ENCODE measurements at places on chromosomes 6 and 20.

DNA sequence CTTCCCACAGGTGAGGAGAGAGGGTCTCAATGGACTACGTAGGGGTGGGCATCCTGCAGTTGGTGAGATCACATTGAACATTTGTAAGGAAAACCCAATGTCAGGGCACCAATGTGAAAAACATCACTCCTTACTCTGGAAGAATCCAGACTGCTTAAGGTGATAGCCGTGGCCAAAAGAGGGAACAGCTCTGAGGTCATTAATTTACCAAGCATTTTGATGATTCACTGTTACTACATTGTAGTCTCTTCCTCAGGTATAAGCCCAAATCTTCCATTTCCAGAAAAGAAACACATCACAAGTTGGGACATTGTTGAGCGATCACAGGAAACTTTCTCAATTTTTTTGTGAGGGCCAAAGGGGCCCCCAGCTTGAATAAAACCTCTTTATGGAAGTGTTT is 61.1 kb upstream of the SPTLC3 start:
- H3K27me3 ChIP-seq: no peaks in the 10 kb centered on the region
- H3K36me3 ChIP-seq: no peaks in the 10 kb centered on the region
- no peak for DNase-seq
- H3K27ac ChIP-seq: no peak overlapping the region

DNA sequence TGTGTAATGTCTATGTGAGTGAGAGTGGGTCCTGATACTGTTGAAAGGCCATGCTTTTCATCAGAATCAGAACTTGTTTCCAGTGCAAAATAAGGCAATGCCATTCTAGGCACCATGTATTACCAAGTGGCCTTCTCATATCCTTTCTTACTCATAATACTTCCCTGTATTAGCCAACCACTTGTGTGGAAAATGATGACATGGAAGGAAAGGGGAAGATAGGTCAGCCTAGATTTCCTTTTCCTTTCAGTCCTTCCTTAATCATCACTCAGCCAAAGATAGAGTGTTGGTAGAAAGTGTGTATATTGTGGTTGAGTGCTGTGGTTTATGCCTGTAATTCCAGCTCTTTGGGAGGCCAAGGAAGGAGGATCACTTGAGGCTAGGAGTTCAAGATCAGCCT is 158.6 kb upstream of the PREP start:
- H3K4me3 ChIP-seq: no peak overlapping the region
- H3K27ac ChIP-seq: no peak overlapping the region
- H3K4me1 ChIP-seq: no peaks in the 10 kb centered on the region

DNA sequence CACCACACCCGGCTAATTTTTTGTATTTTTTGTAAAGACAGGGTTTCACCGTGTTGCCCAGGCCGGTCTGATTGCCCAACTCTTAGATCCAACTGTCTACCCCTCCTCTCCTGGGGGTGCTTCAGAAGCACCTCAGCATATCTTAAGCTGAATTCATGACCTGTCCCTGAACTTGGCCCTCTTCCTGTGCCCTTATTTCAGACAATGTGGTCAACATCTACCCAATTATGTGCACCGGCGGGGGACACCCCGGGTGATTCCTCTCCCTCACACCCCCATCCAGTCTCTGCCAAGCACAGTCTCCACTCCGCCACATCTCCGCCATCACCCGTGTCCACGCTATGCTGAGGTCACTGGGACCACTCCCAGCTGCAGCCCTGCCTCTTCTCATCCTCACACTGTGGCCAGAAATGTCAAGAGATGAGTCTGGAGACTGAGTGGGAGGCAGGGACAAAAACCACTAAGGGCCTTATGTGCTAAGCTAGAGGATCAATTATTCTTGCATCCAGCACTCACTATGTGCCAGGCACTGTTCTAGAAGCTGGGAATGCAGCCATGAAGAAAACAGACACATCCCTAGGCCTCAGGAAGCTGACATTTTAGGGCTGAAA is 111.9 kb downstream of the ARMC2 start:
- H3K4me1 ChIP-seq: peaks cover 9% of the 10 kb centered on the region
- H3K4me3 ChIP-seq: no peak overlapping the region
- no peaks in the 10 kb centered on the region for H3K36me3 ChIP-seq
- no peak overlapping the region for H3K27ac ChIP-seq
- no peak for DNase-seq

- H3K4me1 ChIP-seq: no peaks in the 10 kb centered on the region
- H3K27ac ChIP-seq: no peak overlapping the region
- no peak overlapping the region for H3K4me3 ChIP-seq
- DNase-seq: no peak
Measured at GRCh38 chr20:59920944-59921343, 12.5 kb downstream of the SYCP2 start.

DNA sequence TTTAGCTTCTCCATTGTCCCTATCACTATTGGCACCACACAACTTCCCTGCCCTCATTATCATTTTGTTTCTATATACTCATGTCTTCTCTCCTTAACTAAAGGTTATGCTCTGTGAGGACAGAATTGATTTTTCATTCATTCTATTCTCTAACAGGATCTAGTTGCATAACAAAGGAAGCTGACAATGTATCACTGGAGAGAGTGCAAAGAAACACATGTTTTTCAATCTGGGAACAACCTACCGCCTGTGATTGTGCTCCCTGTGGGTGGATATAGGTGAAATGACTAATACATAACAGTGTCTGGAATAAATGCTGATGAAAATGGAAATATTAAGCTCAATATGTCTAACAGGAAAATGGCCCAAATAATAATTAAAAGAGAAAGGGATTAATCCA is 56.6 kb downstream of the COL12A1 start:
- DNase-seq: no peak
- H3K27ac ChIP-seq: no peak overlapping the region
- H3K27me3 ChIP-seq: no peaks in the 10 kb centered on the region
- H3K4me1 ChIP-seq: no peaks in the 10 kb centered on the region
- H3K4me3 ChIP-seq: no peak overlapping the region

- peak; percentile 45 for DNase-seq
- H3K4me3 ChIP-seq: no peak overlapping the region
- H3K36me3 ChIP-seq: no peaks in the 10 kb centered on the region
- peaks cover 57% of the 10 kb centered on the region for H3K27me3 ChIP-seq
Measured at GRCh38 chr6:44270526-44271405, 516 bp downstream of the TMEM151B start.

GRCh38 chr6:116528780-116529179 is 16.7 kb downstream of the TRAPPC3L start:
- no peaks in the 10 kb centered on the region for H3K27me3 ChIP-seq
- peaks cover 5% of the 10 kb centered on the region for H3K4me1 ChIP-seq
- DNase-seq: no peak

GRCh38 chr6:51398793-51399192 is 580.1 kb downstream of the TFAP2B start:
- no peaks in the 10 kb centered on the region for H3K27me3 ChIP-seq
- no peaks in the 10 kb centered on the region for H3K36me3 ChIP-seq
- H3K4me1 ChIP-seq: no peaks in the 10 kb centered on the region
- H3K4me3 ChIP-seq: no peak overlapping the region
- no peak overlapping the region for H3K27ac ChIP-seq
- no peak for DNase-seq

DNA sequence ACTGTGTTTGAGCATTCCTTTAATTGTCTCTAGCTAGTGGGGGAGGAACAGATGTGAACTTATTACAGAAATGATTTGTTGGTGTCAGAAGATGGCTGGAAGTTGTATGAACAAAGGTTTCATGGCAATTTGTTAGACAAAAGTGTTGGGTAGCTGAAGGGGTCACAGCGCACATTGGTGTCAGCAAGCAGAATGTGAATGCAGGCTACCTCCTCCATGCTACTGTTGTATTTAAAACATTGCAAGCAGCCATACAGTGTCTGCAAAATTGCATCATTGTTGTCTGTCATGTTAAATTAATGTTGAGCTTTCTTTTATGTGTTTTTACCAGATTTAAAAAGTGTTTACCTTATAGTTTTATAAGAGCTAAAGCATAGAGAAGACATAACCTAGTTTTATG is 6.2 kb downstream of the LRRC1 start:
- H3K4me1 ChIP-seq: peaks cover 2% of the 10 kb centered on the region
- H3K27me3 ChIP-seq: no peaks in the 10 kb centered on the region
- no peak overlapping the region for H3K4me3 ChIP-seq
- H3K27ac ChIP-seq: no peak overlapping the region
- H3K36me3 ChIP-seq: no peaks in the 10 kb centered on the region
- no peak for DNase-seq

Data from B cell (primary cell).